ENCODE measurements at places on chromosomes 16 and 17.

- no peak for DNase-seq
Observed at GRCh38 chr17:29911641-29912177, 18.3 kb downstream of the SSH2 start.

GRCh38 chr16:20799599-20799998 lies 6.7 kb downstream of the ERI2 start:
- no peak for DNase-seq

DNA sequence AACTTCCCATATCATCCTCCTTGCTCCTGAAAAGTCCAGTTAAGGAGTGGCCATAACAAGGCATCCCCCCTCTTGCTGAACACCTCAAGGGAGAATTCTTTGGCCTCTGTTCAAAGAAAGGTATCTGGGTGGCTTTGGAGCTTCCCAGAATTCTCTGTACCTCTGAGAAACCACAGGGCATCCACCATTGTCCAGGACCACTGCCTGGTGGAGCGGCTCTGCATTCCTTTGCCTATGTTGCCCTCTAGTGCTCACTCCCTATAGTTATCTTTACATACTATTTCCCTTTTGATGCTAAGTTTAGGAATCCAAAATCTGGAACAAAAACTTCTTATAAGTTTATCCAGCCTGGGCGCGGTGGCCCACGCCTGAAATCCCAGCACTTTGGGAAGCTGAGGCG lies 30.3 kb downstream of the CHD9NB start:
- peak; percentile 71 for DNase-seq

GRCh38 chr17:2058586-2059546 lies 4.0 kb downstream of the HIC1 start:
- DNase-seq = peak; percentile 82

DNA sequence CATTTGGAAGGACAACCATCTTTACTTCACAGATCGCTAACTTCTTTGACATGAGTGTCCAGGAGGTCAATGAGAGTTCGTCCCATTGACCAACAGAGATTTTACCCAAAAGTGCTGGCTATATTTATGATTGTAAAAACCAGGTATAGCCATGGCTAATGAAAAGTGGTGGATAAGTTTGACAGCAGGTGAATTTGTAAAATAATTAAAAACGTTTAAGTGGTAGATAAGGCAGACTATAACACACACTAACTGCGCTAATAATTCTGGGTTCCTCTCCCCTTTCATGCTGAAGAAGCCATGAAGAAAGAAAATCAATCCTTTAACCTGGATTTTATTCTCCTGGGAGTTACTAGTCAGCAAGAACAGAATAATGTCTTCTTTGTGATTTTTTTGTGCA lies at the start of gene OR1A2:
Gene OR1A2 (plus strand): TSS at position 301 of the 400 bp plus-strand sequence. CDS start 0 bp downstream, at position 301.
- no peak for DNase-seq

- peak; percentile 95 for DNase-seq
Observed at GRCh38 chr17:38704606-38705522, at the start of gene MLLT6. TSS of gene MLLT6 (plus strand) at chr17:38705273. CDS start at chr17:38705633, 360 bp downstream.

DNA sequence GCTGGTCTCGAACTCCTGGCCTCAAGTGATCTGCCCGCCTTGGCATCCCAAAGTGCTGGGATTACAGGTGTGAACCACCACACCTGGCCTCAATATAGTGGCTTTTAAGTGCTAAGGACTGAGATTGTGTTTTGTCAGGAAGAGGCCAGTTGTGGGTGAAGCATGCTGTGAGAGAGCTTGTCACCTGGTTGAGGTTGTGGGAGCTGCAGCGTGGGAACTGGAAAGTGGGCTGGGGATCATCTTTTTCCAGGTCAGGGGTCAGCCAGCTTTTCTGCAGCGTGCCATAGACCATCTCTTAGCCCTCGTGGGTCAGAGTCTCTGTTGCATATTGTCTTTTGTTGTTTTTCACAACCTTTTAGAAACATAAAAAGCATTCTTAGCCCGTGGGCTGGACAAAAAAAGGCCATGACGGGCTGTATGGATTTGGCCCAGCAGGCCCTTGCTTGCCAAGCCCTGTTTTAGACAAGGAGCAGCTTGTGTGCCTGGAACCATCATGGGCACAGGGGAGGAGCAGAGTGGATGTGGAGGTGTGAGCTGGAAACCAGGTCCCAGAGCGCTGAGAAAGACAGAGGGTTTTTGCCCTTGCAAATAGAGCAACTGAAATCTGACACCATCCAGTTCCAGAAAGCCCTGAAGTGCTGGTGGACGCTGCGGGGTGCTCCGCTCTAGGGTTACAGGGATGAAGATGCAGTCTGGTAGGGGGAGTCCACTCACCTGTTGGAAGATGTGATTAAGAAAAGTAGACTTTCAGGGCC lies 5.5 kb downstream of the BIRC5 start:
- DNase-seq = no peak

DNA sequence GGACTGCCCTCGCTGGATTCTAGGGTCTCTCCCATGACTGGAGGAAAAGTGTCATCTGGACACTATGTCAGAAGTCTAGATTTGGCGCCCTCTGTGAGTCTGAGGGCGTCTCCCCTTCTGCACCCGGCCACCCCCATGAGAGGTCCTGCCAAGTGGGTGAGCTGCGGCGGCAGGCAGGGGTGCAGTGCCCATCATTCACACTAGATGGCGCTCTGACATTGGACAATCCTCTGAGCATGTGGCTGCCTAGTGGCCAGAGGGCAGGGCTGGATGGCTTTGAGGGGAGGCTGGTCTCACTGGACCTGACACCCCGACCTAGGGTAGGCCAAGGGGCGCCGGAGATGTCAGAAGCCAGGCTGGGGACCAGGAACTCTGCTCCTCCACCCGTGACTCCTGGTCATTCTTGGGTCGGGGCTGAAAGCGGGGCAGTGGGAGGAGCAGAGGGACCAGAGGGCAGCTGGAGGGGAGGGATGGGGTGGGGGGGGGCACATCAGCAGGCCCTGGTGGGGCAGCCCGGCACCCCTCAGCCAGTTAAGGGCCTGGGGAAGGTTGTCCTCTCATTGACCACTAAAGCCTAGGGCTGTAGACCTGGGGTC lies 28.0 kb downstream of the MRM1 start:
- peak; percentile 99 for DNase-seq

- peak; percentile 15 for DNase-seq
Observed at GRCh38 chr16:77974883-77975282, 47.5 kb upstream of the CLEC3A start.
